Globus pallidus (tissue), 1 donor: ENCODE measurements at places on chromosomes 4 and X.

DNA sequence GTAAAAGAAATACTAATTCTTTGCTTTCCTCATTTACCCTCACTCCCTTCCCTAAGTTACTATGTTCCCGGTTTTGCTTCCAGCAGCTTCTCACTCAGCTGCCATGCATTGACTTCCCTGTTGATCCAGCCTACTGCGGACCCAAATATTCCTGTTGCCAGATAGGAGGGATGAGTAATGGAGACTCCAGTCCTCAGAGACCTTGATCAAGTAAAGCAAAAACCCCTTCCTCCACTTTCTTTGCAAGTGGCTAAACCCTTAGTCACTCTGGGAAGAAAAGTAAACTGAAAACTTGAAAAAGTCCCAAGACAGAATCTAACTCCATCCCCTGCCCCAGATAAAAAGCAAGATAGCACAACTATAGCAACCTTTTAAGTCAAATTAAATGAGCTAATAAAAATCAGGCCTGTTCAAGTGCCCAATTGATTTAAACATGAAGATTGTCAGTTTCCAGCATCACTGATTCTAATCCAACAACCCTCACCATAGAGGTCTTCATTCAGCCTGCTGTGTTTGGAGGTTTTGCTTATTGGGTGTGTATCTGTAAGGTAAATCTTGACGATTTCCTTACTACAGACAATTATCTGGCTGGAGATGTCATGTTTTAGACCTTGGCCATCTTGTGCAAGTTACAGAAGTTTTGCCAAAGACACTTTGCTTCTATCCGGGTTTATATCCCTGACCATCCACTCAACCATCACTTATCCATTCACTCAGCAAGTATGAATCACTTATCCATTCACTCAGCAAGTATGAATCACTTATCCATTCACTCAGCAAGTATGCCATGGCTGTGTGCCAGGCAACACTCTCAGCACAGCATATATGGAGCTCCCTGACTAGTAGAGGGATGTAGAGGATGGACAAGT, 17.6 kb downstream of the FGFBP1 start:
- DNase-seq: no peak

DNA sequence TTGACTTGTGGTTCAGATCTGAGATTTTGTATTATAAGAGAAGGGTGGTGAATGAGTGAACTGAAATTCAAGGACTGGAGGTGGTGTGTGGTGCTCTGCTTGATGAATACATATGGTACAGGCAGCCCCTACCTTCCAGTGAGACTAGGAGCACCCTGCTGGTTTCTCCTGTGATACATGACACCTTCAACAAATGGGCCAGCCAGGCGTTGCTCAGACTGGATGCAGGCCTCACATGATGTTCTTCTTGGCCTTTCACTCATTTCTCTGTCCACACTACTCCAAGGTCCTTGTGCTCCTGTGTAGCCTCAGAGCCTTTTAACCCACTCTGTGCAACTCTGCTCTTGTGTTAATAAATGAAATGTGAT, 67.2 kb downstream of the FNIP2 start:
- DNase-seq: no peak

GRCh38 chr4:83112231-83112630, 2.3 kb downstream of the PLAC8 start:
- DNase-seq: no peak

- no peak for DNase-seq
Measured at GRCh38 chrX:48700951-48701653, 4.6 kb downstream of the SUV39H1 start.

- no peak for DNase-seq
Measured at GRCh38 chr4:104625706-104626105, 131.0 kb upstream of the CXXC4 start.
